ENCODE measurements at places on chromosomes 5 and 9.

- no peak for DNase-seq
Observed at GRCh38 chr5:180636403-180637075, 12.9 kb downstream of the FLT4 start.

DNA sequence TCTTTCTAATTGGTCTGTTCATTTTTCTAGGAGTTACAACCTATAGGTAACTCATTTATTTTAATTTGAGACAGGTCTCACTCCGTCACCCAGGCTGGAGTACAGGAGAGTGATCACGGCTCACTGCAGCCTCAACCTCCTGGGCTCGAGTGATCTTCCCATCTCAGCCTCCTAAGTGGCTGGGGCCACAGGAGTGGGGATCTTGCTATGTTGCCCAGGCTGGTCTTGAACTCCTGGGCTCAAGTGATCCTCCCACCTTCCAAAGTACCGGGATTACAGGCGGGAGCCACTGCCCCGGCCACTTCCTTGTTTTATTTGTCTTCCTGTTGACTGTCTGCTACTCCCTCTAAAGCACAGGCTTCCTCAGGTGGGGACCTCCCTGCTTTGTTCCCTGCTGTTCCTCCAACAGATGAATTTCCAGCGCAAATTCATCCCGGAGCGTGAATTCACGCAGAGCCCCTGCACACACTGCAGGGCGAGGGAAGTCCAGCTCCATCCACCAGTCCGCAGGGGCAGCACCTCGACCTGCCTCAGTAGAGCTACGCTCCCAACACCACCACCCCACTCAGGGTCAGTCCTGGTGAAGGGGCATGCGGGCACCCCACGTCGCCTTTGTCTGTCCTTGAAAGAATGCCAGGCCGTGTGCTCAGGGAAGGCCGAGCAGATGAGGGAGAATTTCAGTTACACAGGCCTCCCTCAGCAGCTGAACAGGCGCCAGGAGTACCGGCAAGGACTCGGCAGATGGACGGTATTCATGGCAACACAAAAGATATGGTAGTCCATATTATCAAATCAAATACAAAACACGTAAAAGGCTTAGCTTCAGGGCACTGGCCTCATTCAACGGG is 6.3 kb downstream of the QSOX2 start:
- DNase-seq = no peak

- no peak for DNase-seq
Observed at GRCh38 chr5:91521334-91521733, 138.2 kb upstream of the ARRDC3 start.

DNA sequence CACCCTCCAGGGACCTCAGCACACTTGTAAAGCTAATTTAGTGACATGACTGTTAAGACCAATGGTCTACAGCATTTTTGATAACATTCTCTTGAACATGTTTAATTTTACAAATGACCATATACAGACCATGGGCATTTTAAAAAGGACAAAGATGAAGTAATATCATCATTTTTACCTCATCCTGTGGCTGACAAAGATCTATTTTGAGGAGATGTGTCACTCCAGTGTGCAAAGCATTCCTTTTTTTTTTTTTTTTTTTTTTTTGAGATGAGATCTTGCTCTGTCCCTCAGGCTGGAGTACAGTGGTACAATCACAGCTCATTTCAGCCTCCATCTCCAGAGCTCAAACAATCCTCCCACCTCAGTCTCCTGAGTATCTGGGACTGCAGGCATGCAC is 118.2 kb upstream of the TBC1D2 start:
- DNase-seq = no peak

- no peak for DNase-seq
Observed at GRCh38 chr5:132510076-132510475, 19.5 kb upstream of the IRF1 start.

All from cardiac muscle cell (in vitro differentiated cells and primary cell).